ENCODE measurements at places on chromosomes 1 and 21. TPM values are rescaled to one million over a fixed set of nuclear protein-coding genes. Genes with fewer than 3 reads are reported as not detected.
A peak's percentile ranks its signal among the peaks of the same experiment; 100 is the strongest.

- no peak overlapping the region for H3K4me3 ChIP-seq
- no peaks in the 10 kb centered on the region for H3K36me3 ChIP-seq
- DNase-seq, result no peak
- no peaks in the 10 kb centered on the region for H3K27me3 ChIP-seq
These were observed 59.9 kb upstream of the ZSWIM5 start for GRCh38 chr1:45266151-45266801.

GRCh38 chr1:239184561-239185244 lies 201.7 kb upstream of the CHRM3 start:
- no peak overlapping the region for H3K4me3 ChIP-seq
- no peaks in the 10 kb centered on the region for H3K27me3 ChIP-seq
- H3K4me1 ChIP-seq, result no peaks in the 10 kb centered on the region
- DNase-seq, result no peak

DNA sequence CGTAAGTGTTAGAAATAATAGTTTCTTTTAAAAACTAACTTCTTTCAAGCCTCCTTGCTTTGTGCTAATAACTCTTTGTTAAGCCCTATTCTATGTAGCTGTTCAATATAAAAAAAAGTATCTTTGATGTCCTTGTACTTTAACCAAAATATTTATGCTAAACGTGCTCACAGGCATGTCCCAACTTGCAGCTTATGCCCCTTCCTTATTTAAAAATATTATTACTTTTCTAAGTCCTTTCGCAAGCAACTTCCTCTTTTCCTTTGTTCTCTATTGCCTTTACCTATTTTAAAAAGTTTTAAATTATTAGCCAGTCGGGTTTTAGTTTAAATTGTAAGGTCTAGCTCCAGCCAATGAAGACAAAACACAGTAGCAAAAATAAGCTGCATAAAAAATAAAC lies 43.4 kb upstream of the NBPF3 start:
- no peak overlapping the region for H3K4me3 ChIP-seq
- H3K27ac ChIP-seq, result no peak overlapping the region
- no peak for DNase-seq

- no peaks in the 10 kb centered on the region for H3K4me1 ChIP-seq
- no peaks in the 10 kb centered on the region for H3K36me3 ChIP-seq
- H3K27ac ChIP-seq, result no peak overlapping the region
- H3K4me3 ChIP-seq, result no peak overlapping the region
These were observed 271.0 kb downstream of the DSCAM start for GRCh38 chr21:40575976-40576375.

DNA sequence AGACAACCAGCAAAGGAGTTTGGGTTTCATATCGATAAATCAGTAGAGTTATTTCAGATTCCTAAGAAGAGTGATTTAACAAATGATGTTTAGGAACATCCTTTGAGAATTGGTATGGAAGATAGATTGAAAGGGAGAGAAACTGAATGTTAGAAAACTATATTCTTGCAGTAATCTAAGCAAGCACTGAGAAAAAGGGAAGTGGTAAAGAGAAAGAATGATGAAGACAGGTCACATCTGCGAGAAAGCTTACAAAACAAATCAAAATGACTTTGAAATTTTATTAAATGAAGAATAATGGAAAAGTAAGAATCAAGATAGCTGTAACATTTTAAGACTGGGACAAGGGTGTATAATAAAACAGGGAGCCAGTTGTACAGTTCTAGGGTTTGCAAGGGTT lies 177.0 kb downstream of the HS2ST1 start:
- H3K4me3 ChIP-seq, result no peak overlapping the region
- no peaks in the 10 kb centered on the region for H3K36me3 ChIP-seq
- H3K4me1 ChIP-seq, result no peaks in the 10 kb centered on the region
- no peak for DNase-seq
- H3K27ac ChIP-seq, result no peak overlapping the region

GRCh38 chr1:69109277-69109676 lies 458.4 kb upstream of the LRRC7 start:
- H3K36me3 ChIP-seq, result no peaks in the 10 kb centered on the region
- no peak for DNase-seq
- H3K27ac ChIP-seq, result no peak overlapping the region
- no peak overlapping the region for H3K4me3 ChIP-seq

DNA sequence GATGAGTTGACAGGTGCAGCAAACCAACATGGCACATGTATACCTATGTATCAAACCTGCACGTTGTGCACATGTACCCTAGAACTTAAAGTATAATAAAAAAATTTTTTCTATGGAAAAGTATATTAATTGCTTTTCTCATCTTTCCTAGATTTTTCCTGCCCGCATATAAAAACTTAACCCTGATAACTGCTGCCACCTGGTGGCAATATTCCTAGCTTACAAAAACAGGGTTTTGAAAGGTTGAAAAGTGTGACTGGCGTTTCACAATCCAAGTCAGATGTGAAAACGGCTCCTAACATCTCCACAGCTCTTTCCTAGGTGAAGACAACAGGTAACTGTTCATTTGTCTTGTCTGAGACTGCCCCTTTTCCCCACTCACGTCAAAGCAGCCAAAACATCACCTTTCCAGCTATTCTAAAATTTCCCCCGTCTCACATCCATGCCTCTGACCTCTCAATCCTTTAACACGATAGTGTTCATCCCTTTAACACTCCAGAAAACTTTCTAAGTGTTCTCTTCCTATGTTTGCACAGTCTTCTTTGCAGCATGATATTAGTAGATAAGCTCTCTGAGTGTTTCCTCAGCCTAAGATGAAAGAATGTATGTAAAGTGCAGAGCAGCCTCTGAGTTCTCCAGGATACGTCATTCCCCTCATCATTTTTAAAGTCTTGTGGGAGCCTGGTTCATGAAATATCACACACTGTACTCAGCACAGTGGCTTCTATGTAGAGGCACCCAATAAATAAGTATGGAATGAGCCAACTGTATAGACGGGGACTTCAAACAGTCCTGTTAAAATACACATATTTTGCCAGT lies 27.5 kb downstream of the OVGP1 start:
- no peak overlapping the region for H3K4me3 ChIP-seq
- H3K27ac ChIP-seq, result no peak overlapping the region
- H3K4me1 ChIP-seq, result no peaks in the 10 kb centered on the region
- DNase-seq, result peak; percentile 37

DNA sequence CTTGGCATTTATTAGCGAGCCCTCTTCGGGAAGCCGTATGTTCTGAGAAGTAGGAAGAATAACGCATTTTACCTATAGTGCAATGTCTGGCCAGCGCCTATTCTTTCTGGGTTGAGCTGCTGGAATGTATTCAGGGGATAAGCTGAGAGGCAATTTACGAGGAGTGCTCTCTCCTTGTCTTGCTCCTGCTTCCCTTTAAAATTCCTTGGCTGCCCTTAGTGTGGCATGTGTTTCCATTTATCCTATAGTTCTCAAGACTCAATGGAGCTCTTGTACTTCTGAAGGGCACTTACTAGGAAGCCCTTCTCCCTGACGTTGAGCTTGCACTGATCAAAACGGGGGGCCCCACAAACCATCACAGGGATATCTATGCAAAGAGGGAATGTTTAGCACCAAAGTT lies 364.6 kb downstream of the DISC1 start:
- H3K4me3 ChIP-seq, result no peak overlapping the region
- no peaks in the 10 kb centered on the region for H3K4me1 ChIP-seq
- H3K36me3 ChIP-seq, result no peaks in the 10 kb centered on the region
- H3K27me3 ChIP-seq, result no peaks in the 10 kb centered on the region
- no peak overlapping the region for H3K27ac ChIP-seq
- no peak for DNase-seq

DNA sequence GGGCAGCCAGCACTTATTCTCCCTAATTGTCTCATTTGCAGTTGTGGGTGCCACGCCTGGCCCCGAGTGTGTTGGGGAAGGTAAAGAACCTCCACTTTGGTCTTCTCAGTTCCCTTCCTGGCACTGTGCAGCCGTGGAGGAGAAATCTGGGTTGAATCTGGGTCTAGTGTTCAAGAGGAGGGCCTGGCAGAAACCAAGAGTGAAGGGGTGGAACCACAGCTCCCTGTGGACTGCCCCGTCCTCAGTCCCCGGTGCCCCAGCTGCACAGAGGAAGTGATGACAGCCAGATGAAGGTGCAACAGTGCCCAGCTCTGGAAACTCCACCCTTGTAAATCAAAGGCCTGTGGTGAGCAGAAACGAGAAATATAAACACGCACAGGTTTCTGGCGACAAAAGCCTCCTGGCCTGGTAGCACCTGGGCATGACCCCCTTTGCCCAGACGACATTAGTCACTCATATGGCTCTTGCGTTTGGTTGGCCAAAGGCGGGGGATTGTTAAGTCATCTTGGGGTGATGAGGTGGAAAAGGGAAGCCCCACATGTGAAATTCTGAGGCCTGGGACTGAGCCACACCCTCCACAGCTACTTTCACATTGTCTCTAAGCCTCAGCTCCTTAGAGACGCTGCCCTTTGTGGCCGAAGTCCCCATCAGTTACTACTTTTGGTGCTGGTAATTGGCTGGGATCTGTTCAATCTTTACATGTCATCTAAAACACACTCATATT lies 4.2 kb upstream of the ECE1 start:
- no peaks in the 10 kb centered on the region for H3K36me3 ChIP-seq
- H3K4me3 ChIP-seq, result peak overlapping the region; percentile 78
- H3K27me3 ChIP-seq, result no peaks in the 10 kb centered on the region
- H3K27ac ChIP-seq, result peak overlapping the region; percentile 77

GRCh38 chr1:85118751-85119150 lies 70.5 kb upstream of the MCOLN3 start:
- H3K36me3 ChIP-seq, result no peaks in the 10 kb centered on the region
- H3K27ac ChIP-seq, result no peak overlapping the region
- no peaks in the 10 kb centered on the region for H3K4me1 ChIP-seq
- no peak for DNase-seq

- DNase-seq, result no peak
- H3K4me1 ChIP-seq, result peaks cover 26% of the 10 kb centered on the region
- H3K27ac ChIP-seq, result no peak overlapping the region
- peaks cover 11% of the 10 kb centered on the region for H3K36me3 ChIP-seq
- no peaks in the 10 kb centered on the region for H3K27me3 ChIP-seq
These were observed 3.6 kb downstream of the CTBS start for GRCh38 chr1:84570436-84571149.

GRCh38 chr1:210291786-210292230 lies 36.9 kb upstream of the HHAT start:
- H3K36me3 ChIP-seq, result no peaks in the 10 kb centered on the region
- peaks cover 9% of the 10 kb centered on the region for H3K27me3 ChIP-seq
- DNase-seq, result no peak
- H3K4me3 ChIP-seq, result no peak overlapping the region
- no peaks in the 10 kb centered on the region for H3K4me1 ChIP-seq
- no peak overlapping the region for H3K27ac ChIP-seq

Gene HSD11B1
- 0.80 TPM for total RNA-seq

Gene CENPF
- total RNA-seq, result 44.2 TPM

Gene OR2G2
- total RNA-seq, result not detected

Gene HPDL
- total RNA-seq, result 41.5 TPM

Gene FABP3
- total RNA-seq, result not detected

All from CD8-positive, alpha-beta memory T cell (primary cell).